Bronchial smooth muscle cell (primary cell): ENCODE measurements at places on chromosomes 4 and X. TPM values are rescaled to one million over a fixed set of nuclear protein-coding genes. Genes with fewer than 3 reads are reported as not detected.

The MAGIX gene
- 1.5 and 2.7 TPM in 2 replicates for total RNA-seq

The WAS gene
- total RNA-seq = 0.26 and 0.32 TPM in 2 replicates

The AFP gene
- 0.95 and 2.9 TPM in 2 replicates for total RNA-seq

The FAM47C gene
- not detected in 2 replicates for total RNA-seq

The SULT1E1 gene
- 0.16 TPM in 1 of 2 replicates, not detected in the other for total RNA-seq

The IRS4 gene
- under 0.01 TPM in 1 of 2 replicates, not detected in the other for total RNA-seq
